ENCODE measurements at places on chromosomes 5 and 9.

GRCh38 chr9:75130621-75131230, 42.4 kb downstream of the OSTF1 start:
- DNase-seq: no peak

- DNase-seq: no peak
Measured at GRCh38 chr5:69265931-69266330, 31.2 kb downstream of the CDK7 start.

- DNase-seq: no peak
Measured at GRCh38 chr5:14321936-14322335, 178.8 kb downstream of the TRIO start.

- no peak for DNase-seq
Measured at GRCh38 chr9:14396171-14396570, 82.2 kb upstream of the NFIB start.

- no peak for DNase-seq
Measured at GRCh38 chr9:93693129-93693528, 116.7 kb downstream of the PHF2 start.

Data from stimulated activated CD8-positive, alpha-beta memory T cell treated with anti-CD3 and anti-CD28 coated beads, Interleukin-2, amount 100 ng/mL, for 48 hours (primary cell).